ENCODE measurements at places on chromosomes 2 and 18. TPM values are rescaled to one million over a fixed set of nuclear protein-coding genes. Genes with fewer than 3 reads are reported as not detected.
A peak's percentile ranks its signal among the peaks of the same experiment; 100 is the strongest.

The RNPEPL1 gene
- total RNA-seq, result 32.7 TPM

The CDH20 gene
- total RNA-seq, result 0.42 TPM

GRCh38 chr2:43127208-43127940 is 99.0 kb downstream of the ZFP36L2 start:
- no peaks in the 10 kb centered on the region for H3K36me3 ChIP-seq
- no peaks in the 10 kb centered on the region for H3K27me3 ChIP-seq
- H3K27ac ChIP-seq, result no peak overlapping the region
- DNase-seq, result peak; percentile 63
- H3K4me3 ChIP-seq, result no peak overlapping the region
- peaks cover 33% of the 10 kb centered on the region for H3K4me1 ChIP-seq

GRCh38 chr2:64919261-64919660 is 69.9 kb upstream of the SLC1A4 start:
- no peak for DNase-seq
- no peaks in the 10 kb centered on the region for H3K27me3 ChIP-seq
- no peak overlapping the region for H3K27ac ChIP-seq
- H3K4me1 ChIP-seq, result no peaks in the 10 kb centered on the region
- no peaks in the 10 kb centered on the region for H3K36me3 ChIP-seq

- no peak overlapping the region for H3K4me3 ChIP-seq
- no peaks in the 10 kb centered on the region for H3K27me3 ChIP-seq
- DNase-seq, result peak; percentile 31
- H3K36me3 ChIP-seq, result no peaks in the 10 kb centered on the region
Observed at GRCh38 chr2:141911485-141912066, 219.2 kb downstream of the LRP1B start.

DNA sequence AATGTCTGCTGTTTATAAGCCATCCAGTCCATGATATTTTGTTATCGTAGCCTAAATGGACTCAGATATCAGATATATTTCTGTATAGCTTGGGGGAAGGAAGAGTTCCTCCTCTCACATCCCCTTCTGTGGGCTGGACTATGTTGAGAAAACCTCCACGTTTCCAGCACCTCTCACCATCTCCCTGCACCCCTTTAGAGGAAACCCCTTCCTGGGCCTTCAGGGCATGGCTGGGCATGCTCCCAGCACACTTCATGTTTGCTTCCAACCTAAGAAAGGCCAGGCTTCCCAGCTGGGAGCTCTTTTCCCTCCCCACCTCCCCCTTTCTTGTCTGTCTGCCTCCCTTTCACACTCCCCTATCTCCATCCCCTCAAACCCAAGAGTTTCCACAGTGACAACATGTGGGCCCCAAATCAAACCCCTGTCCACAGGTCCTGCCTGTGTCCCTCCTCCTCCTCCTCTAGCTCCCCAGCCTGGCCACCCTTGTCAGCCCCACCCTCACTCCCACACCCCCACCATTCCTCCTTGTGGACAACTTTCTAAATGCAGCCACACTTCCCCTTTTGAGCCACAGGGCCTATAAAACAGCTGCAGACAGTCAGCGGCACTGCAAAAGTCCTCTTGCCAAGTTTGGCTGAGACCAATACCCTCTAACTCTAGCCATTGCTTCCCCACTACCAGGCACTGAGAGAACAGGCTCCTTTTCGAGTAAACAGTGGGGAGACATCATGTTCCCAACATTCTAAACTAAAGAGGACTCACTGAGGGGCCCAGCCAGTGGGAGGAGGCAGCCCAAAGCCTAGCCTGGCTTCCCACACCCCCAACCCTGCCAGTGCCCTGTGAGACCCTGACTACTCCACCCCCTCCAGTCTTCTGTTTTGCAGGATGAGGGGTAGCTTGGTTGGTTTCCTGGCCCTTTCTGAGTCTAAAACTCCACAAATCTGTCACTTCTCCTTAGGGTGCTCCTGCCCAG is 120.5 kb downstream of the ZFP36L2 start:
- peaks cover 58% of the 10 kb centered on the region for H3K4me1 ChIP-seq
- no peaks in the 10 kb centered on the region for H3K36me3 ChIP-seq
- H3K27me3 ChIP-seq, result no peaks in the 10 kb centered on the region
- no peak overlapping the region for H3K27ac ChIP-seq

GRCh38 chr2:28435241-28435640 is 42.6 kb downstream of the FOSL2 start:
- H3K4me3 ChIP-seq, result no peak overlapping the region
- H3K36me3 ChIP-seq, result no peaks in the 10 kb centered on the region
- H3K27ac ChIP-seq, result no peak overlapping the region
- DNase-seq, result no peak

Data from thyroid gland (tissue), 4 donors.